ENCODE measurements at places on chromosomes 5 and 9.

GRCh38 chr5:173498739-173499470, 117.5 kb downstream of the BOD1 start:
- DNase-seq: no peak

DNA sequence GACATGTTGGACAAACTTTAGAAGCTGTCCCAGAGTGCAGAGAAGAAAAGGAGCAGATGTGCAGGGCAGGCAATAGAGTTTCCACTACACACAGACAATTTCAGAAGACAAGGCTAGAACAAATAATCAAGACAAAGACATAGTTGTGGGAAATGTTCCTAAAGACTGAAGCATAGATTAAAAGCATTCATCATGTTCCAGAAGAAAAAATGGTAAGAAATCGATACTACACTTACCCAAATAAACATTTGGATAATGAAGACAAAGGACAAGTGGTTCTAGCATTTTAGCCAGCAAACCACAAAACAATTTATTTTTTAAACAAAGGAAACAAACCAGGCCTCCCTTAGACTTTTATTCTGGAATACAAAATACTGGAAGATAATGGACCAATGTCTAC, 97.9 kb downstream of the FSTL4 start:
- no peak for DNase-seq

DNA sequence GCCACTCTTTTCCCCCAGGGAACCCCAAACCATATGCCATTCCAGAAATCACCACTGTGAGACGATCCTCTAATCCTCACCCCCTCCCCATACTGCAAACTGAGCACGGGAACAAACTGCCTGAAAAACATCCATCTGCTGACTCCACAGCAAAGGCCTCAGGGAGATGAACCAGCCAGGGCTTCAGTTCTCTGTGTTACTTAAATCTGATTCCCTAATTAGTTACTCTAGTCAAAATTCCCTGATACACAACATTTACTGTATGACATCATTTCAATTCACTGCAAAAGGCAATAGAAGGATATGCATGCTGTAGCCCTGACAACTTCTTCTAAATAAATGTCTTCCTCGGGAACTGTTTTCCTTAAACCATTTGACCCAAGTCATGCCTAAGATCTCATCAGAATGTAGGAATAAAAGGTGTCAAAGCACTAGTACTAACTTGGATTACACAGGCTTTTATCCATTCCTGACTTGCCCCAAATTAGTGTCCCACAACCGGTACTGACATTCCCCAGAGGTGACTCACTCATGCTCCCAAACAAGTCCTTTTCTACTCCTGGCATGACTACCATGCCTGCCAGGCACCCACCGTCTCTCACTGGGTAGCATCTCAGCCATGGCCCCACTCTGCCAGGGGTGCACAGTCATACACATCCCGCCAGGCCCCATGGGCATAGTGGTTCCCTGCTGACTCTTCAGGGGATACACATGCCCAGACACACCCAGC, 35.0 kb downstream of the MTX3 start:
- DNase-seq: no peak

GRCh38 chr9:101569741-101570501, 24.8 kb downstream of the PPP3R2 start:
- no peak for DNase-seq

DNA sequence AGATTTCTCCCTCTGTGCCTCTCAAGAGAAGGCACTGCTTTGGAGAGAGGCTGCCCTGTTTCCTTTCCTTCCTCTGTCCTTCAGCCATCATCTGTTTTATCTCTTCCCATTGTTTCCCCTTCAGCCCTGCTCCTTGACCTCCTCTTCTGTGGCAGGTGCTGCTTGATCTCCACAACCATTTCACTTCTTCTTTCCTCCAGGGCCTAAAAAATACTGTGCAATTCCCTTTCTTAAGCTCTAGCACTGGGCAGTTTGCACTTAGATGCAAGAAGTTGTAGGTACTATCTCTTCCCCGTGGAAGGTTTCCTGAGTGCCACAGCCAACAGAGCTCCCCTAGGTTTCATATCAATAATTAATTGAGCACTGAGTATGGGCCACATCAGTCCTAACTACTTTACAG, 8.8 kb upstream of the ADRB2 start:
- DNase-seq: no peak

- DNase-seq: no peak
Measured at GRCh38 chr5:95900383-95900958, 61.2 kb downstream of the ELL2 start.

DNA sequence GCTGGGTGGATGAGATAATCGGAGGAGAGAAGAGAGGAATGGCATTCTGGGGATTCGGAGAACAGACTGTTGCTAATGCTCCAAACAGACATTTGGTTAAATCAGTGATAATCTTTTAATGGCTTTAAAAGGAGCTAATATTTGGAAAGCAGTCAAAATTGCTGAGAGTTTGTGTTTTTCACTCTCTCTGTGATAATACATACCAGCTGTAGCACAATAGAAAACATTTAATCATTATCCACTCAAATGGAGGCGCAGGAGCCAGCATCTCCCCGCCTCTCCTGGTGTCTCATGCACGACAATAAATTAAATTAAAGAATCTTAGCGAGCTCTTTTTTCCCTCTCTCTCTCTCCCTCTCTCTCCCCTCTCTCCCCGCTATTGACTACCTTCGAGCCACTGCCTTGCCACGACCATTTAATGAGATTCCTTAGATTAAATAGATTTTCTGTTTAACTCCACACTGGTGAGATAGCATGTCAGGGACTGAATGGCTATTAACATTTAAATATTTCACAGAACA, 268.6 kb upstream of the MVB12B start:
- DNase-seq: no peak

- no peak for DNase-seq
Measured at GRCh38 chr9:4929917-4930316, 55.2 kb upstream of the JAK2 start.

DNA sequence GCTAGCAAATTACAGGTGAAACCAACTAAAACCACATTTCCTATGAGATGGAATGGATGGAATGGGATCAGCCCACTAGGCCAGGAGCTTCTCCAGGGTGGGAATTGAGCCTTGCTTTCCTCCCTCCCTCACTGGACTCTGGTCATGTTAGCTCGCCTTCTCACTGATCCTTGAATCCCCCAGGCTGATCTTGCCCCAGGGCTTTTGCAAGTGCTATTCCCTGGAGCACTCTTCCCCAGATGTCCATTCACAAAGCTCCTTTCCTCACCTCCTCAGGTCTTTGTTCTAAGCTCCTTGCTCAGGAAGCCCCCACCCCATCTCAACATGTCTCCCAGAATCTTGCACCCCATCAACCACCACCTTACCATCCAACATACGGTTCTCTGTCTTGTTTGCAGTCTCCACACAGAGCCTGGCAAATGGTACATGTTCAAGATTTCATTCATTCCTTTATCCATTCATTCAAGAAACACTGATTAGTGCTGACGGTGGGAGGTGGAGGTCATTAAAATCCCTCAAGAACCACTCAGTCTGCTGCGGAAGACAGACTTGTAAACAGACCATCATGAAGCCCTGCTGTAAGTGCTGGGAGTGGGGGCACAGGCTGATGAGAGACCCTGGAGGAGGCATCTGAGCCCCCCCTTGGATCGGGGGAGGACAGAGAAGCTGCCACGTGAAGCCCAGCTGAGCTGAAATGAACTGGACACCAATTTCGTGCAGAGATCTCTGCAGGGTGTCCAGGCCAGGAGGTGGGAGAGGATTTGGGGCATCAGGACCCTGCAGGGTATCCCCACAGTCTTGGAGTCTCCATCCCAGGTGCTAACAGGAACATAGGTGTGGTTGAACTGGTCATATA, 141.7 kb downstream of the BARX1 start:
- DNase-seq: no peak

DNA sequence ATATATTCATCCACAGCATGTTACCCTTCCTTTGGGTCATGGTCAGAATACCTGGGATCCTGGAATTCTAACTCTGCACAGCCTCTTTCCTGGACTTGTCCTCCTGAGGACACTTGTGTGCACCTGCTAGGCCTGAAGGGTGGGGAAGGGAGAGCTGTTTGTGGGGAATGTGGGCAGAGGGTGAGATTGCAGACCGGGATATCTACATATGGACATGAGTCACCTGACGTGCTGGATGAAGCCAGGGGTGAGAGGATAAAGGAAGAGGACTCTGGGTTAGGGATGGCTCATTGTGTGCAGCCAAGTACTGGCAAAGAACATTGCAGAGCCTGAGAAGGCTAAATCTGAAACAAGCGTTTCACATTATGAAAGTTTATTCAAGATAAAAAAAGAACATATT, 241.4 kb upstream of the RPS23 start:
- DNase-seq: no peak

- no peak for DNase-seq
Measured at GRCh38 chr9:38129366-38129765, 60.3 kb upstream of the SHB start.

- no peak for DNase-seq
Measured at GRCh38 chr5:173913686-173914321, 25.7 kb downstream of the CPEB4 start.

- DNase-seq: no peak
Measured at GRCh38 chr5:1423901-1424603, 21.2 kb downstream of the SLC6A3 start.

- DNase-seq: no peak
Measured at GRCh38 chr9:123401879-123402513, 46.0 kb downstream of the CRB2 start.

GRCh38 chr9:131394464-131395156, 724 bp downstream of the PRRC2B start:
- no peak for DNase-seq

DNA sequence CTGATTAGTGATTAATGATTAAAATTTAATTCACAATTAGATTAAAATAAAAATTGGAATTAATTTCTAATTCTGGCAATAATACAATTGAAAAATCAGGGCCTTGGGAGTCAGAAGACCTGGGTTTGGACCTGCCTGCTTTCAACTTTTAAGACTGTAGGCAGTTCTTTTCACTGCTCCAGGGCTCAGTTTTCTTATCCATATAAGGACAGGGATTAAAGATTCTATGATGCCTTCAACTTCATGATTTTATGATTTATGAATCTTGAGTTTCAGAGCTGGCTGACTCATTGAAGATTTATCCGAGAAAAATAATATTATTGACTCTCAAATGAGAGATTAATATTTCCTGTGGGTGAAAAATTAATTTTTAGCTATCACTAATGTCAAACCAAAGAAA, 208.6 kb upstream of the ANKH start:
- DNase-seq: no peak

GRCh38 chr5:119083679-119084078, 12.8 kb downstream of the DMXL1 start:
- DNase-seq: no peak

- no peak for DNase-seq
Measured at GRCh38 chr5:59007460-59008063, 424.7 kb downstream of the RAB3C start.

- no peak for DNase-seq
Measured at GRCh38 chr9:13140843-13141592, 138.5 kb downstream of the MPDZ start.

DNA sequence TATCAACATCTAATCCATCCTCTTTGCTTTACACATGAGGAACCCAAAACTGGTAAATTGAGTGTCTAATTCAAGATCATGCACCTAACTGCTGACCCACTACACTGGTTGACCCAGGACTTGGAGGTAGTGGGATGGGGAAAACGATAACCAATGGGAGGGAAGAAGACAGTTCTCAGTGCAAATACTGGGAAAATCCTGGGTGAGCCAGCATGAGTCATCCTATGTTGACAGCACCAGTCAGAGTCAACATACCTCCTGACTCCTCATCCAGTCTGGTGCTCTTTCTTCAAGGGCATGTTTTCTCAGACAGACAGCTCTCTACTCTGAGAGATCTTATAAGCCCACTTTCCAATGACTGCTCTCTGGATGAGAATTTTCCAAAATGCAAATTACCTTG, 232.8 kb upstream of the PTGER4 start:
- no peak for DNase-seq

- DNase-seq: no peak
Measured at GRCh38 chr5:142872795-142873194, 102.6 kb downstream of the ARHGAP26 start.

DNA sequence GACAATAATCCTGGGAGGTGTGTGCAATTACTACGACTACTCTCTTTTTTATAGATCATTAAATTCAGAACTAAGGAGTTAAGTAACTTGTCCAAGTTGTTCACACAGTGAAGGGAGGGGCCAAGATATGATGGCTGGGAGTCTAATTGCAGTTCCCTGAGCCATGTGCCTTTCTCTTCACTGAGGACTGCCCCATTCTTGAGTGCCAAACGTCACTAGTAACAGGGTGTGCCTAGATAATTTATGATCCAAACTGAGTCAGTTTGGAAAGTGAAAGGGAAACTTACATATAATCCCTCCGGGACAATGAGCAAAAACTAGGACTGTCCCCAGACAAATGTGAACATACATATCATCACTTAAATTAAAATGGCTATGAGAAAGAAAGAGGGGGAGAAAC, 20.2 kb downstream of the IL7R start:
- DNase-seq: no peak

- DNase-seq: no peak
Measured at GRCh38 chr5:82663225-82663624, 385.1 kb upstream of the RPS23 start.

DNA sequence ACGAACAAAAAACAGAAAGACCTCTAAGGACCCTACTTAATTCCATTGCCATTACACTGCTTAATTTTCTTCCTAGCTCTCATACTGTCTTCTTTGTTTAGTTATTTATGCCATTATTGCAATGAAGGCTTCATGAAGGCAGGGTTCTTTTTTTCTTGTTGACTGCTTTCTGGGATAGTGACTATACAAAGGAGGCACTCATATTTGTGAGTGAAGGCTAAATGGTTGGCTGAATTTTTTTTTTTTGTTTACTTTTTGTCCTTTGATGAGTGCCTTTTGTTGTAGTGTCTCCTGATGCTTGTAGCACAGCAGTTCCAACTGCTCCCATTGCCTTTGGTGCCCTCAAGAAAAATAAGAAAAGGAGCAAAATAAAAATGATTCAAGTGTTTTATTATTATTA, 17.8 kb downstream of the CTNNA1 start:
- no peak for DNase-seq

DNA sequence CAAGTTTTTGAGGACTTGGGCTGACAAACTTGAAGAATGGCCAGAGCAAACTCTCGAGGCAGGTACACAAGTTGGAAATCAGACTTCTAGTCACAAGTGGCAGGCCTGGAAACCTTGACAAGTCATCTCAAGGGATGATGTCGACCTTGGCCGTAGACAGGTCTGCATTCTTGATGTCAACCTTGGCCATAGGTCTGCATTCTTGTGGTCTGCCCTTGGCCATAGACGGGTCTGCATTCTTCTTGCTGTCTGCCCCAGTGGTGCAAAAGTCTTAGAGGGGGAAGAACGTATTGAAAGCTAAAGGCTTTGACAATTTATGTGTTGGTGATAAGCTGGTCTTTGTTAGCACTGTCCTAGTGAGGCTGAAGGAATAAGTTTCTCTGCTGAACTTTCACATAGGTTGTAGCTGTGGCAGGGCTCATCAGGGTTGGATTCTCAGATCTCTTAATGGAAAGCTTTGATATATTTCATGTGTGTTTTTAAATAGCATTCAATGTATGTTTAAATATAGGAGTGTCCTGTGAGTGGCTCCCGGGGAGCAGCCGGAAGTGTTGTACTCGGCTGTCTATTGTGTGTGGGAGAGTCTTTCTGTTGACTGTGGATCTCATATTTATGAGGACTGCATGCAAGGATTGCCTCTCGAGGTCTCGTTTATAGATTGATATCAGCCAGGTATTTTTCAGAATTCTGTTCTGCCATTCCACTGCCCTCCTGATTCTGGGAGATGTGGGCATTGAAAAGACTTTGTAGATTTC, 27.0 kb downstream of the SUB1 start:
- DNase-seq: no peak

All from stimulated activated CD4-positive, alpha-beta T cell treated with anti-CD3 and anti-CD28 coated beads, Interleukin-1b, Interleukin-23, amount 100 ng/mL, for 1 hour (primary cell).